ENCODE measurements at places on chromosomes 13 and 19.
A peak's percentile ranks its signal among the peaks of the same experiment; 100 is the strongest.

DNA sequence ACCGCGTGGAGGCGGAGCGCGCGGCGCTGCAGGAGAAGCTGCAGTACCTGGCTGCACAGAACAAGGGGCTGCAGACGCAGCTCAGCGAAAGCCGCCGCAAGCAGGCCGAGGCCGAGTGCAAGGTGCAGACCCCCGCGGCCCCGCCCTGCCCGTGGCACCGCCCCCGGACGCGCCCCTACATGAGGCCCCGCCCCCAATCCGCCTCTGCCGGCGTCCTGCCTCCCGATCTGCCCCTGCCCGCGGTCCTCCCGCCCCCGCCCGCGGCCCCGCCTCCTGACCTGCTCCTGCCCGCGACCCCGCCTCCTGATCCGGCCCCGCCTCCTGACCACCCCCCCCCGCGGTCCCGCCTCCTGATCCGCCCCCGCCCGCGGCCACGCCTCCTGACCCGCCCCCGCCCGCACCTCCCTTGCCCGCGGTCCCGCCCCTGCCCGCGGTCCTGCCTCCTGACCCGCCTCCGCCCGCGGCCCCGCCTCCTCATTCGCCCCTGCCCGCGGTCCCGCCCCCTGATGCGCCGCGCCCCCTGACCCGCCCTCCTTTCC, 11.7 kb downstream of the PRR36 start:
- DNase-seq: peak; percentile 43

DNA sequence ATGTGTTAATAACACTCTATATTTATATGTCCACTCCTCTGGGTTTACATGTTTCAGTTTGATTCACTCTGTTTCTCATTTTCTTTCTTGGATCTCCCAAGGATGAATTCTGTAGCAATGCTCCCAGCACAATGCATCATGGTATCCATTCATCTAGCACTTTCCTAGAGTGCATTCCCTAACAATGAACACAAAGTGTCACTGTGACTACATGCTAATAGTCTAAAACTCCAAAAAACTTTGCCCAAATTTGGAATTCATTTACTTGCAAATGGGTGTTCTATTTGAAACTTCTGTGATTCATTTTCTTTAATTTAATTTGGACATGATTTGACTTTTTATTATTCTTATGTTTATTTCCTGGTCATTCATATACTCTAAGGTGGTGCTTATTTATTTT, 286.3 kb downstream of the POU4F1 start:
- DNase-seq: no peak

GRCh38 chr19:1055028-1055425, 11.9 kb upstream of the ARHGAP45 start:
- DNase-seq: no peak

- no peak for DNase-seq
Measured at GRCh38 chr13:106213028-106213757, 322.3 kb downstream of the EFNB2 start.

GRCh38 chr13:46529216-46529919, 23.6 kb upstream of the LRCH1 start:
- DNase-seq: no peak

DNA sequence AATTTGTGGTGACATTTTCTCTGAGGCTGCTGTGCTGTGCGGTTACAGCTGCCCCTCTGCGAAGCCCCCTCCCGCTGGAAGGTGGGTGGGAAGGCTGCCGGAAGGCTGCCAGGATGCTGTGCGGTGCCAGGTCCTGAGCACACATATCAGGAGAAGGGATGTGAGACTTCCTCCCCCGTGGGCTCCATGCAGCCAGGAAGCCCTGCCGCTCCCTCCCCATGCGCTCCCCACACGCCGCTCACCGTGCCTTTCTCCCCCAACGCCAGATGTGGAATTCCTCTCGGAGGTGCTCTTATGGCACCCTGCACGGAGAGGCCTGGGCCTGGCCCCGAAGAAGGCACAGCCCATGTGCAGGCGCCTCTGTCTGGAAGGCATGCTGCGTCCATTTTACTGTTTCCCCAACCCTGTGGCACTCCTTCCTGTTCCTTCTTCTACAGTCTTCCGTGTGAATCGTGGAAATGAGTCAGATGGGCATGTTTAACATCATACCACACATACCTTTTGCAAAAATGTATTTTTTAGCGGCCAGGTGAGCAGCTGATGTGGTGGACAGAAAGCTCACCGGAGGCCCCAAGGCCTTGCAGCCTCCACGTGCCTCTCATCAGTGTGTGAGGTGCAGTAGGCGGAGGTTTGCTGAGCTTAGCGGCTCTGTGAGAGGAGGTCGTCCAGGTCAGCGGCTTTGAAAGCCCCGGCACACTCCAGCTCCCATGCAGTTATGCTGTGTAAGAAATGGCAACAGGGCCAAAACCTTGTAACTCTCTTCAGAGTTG, 88.0 kb downstream of the ATP11A start:
- DNase-seq: no peak

GRCh38 chr19:19034204-19034624, 811 bp downstream of the ARMC6 start:
- no peak for DNase-seq

- no peak for DNase-seq
Measured at GRCh38 chr19:14015524-14016035, 9.5 kb upstream of the RFX1 start.

- DNase-seq: no peak
Measured at GRCh38 chr13:27631156-27631555, 9.5 kb downstream of the POLR1D start.

DNA sequence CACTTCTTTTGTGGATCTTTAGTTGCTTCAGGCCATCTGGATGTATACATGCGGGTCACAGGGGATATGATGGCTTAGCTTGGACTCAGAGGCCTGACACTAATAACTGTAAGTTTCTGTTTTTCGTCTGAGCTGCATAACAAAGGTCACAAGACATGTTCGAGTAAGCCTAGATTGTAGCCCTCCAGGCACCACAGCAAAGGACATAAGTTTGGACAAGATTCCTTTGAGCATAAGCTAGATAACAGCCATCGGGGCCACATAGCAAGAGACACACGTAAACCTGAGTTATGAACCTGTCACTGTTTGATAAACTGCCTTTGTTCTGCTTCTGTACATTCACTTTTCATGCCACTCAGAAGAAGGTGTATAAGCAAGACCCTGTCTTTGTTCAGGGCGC, 14.6 kb downstream of the IGFL3 start:
- no peak for DNase-seq

GRCh38 chr13:71021825-71022422, 845.1 kb downstream of the DACH1 start:
- DNase-seq: no peak

DNA sequence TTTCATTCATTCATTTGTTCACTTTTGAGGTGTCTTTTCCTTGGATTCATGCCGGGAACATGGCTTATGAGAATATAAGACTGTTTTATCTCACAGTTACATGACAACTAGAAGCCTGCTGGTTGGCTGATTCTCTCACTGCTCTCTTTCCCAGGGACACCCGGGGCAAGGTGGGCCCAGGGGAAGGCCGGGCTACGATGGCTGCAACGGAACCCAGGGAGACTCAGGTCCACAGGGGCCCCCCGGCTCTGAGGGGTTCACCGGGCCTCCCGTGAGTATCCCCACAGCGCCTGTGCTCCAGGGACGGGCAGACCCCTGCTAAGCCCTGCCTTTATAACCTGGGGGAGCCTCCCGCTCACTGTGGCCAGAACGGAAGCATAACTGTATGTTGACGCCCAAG, 121.2 kb downstream of the COL4A2 start:
- peak; percentile 2 for DNase-seq

DNA sequence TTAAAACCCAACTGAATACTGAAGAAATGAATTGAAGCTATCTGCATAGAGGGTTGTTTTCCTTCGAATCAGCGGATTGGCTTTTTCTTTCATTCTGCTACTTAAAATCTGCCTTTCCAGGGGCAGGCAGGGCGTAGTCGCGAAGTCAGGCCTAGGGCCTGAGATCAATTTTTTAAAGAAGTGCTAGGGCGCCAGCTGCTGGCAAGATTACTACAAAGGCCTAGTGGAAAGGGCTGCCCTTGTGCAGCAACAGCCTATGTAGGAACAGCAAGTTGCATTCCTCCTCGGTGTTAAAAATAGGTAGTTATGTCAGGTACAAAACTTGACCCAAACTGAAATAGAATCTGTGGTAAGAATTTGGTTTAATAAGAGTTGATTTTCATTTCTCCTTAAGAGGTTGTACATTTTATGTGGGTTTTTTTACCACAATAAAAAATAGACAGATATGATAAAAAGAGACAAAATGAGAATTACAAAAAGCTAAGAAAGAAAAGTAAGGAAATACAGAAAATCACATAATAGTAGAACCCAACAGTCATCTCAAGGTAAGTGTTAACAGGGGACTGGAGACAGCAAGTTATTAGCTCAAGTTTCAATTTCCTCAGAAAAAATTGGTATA, 9.5 kb upstream of the URAD start:
- peak; percentile 31 for DNase-seq

- DNase-seq: no peak
Measured at GRCh38 chr13:59754411-59754810, 409.3 kb downstream of the DIAPH3 start.

- no peak for DNase-seq
Measured at GRCh38 chr13:32894589-32895001, 121.6 kb upstream of the KL start.

- no peak for DNase-seq
Measured at GRCh38 chr13:40878823-40879222, 89.4 kb downstream of the SLC25A15 start.

GRCh38 chr13:110491869-110492678, 69.4 kb downstream of the RAB20 start:
- DNase-seq: no peak

DNA sequence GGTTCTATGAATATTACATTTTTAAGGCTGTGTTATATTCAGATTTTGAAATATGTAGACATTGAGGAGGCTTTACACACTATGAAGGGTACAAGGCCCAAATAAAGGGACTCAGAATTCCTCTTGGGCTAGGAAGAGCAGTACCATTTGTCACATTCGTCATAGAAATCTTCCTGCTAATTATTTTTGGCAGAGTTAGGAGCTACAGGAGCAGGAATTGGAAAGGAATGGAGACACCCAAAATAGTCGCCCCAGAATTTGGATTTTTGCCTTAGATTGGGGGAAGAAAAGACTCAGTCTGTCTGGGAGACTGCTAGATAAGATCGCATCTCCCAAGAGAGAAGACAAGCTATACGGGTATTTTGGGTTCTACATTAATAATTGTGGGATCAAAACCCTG, 176.4 kb upstream of the DACH1 start:
- no peak for DNase-seq

Measured in heart right ventricle (tissue), 16 donors.